ENCODE measurements at places on chromosomes 16 and 17. TPM values are rescaled to one million over a fixed set of nuclear protein-coding genes. Genes with fewer than 3 reads are reported as not detected.

DNA sequence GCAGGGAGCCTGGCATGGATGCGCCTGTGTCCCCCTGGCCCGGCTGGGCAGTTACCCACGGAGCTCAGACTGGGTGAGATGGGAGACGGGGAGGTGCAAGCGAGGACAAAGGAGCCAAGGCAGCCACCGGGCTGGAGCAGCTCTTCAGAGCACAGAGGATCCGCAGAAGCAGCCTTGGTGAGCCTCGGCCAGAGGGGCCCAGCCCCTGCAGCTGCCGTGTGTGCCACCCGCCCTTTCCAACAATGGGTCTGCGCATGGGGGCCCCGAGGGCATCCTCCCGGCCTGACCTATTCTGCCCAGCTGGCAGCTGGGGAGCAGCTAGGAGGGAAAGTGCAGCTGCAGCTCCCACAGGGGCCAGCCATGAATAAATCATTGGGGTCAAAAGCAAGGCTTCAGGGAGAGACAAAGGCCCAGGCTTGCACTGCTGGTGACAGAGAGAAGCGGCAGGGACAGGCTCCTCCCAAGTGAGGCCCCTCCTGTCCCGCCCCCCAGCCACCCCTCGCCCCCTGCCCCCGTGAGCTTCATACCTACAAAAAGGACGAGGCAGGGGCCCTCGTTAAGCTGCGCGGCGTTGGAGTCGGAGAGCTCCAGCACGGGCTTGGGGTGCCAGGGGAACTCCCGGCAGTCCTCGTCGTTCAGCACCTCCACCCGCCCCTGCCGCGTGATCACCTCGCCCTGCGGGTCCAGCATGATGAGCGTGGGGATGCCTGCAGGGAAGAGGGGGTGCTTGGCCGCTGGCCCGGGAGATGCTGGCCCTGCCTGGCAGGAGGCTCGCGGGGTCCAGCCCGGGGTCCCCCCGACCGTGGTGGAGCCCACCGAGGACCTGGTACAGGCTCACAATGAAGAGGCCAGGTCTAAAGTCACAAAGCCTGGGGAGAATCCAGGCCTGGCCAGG lies 22.6 kb downstream of the MRM3 start:
- no peaks in the 10 kb centered on the region for H3K27me3 ChIP-seq
- DNase-seq, result no peak
- H3K4me1 ChIP-seq, result no peaks in the 10 kb centered on the region
- H3K4me3 ChIP-seq, result no peak overlapping the region
- H3K27ac ChIP-seq, result no peak overlapping the region

The SLC6A2 gene
- not detected for total RNA-seq

DNA sequence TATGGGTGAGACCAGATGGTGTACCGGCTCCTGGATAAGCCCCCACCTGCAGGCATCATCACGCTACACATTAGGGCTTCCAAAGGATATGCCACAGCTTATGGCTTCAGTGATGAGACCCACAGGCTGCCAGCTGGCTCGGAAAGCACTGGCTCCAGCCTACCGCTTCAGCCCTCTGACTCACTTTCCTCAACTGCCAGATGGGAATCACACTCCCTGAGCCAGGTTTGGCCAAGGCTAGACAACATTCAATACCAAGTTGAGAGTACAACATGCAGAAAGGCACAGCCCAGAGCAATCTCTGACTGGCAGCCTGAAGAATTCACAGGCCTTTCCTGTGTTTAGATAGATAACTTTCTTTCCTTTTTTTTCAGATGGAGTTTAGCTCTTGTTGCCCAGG lies 10.3 kb downstream of the CENPV start:
- peaks cover 14% of the 10 kb centered on the region for H3K36me3 ChIP-seq
- H3K4me3 ChIP-seq, result no peak overlapping the region
- DNase-seq, result no peak

GRCh38 chr17:73725794-73726515 lies 81.7 kb upstream of the SDK2 start:
- peaks cover 24% of the 10 kb centered on the region for H3K4me1 ChIP-seq
- no peak for DNase-seq
- H3K27ac ChIP-seq, result no peak overlapping the region
- H3K4me3 ChIP-seq, result no peak overlapping the region
- peaks cover 6% of the 10 kb centered on the region for H3K36me3 ChIP-seq

DNA sequence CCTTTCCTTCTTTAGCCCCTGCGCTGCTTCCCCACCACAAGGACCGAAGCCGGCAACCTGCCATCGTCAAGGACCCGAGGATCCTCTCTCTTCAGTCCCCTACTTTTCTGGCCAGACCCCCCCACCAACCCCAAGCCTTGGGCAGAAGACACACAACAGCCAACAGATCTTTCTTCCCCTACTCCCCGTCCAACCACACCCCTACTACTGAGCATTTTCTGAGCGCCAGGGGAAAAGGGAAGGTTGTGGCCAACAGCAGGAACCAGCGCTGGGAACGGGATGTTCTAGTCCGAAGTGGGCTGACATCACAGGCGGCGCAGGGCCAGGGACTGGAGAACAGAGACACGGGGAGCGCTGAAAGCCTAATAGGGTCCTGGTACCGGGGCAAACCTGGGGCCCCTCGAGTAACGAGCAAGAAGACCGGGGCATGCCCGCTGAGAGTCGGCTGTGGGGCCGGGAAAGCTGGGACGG lies 528 bp downstream of the PER1 start:
- peak overlapping the region; percentile 84 for H3K4me3 ChIP-seq
- peaks cover 27% of the 10 kb centered on the region for H3K4me1 ChIP-seq
- H3K36me3 ChIP-seq, result peaks cover 15% of the 10 kb centered on the region

DNA sequence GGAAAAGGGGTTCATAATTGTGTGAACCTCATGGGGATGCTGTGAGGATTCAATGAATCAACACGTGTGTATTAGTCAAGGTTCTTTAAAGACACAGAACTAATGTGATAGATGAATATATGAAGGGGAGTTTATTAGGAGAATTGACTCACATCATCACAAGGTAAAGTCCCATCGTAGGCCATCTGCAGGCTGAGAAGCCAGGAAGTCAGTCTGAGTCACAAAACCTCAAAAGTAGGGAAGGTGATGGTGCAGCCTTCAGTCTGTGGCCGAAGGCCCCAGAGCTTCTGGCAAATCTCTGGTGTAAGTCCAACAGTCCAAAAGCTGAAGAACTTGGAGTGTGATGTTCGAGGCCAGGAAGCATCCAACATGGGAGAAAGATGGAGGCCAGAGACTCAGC lies 413.4 kb downstream of the CDH13 start:
- no peak for DNase-seq
- no peak overlapping the region for H3K27ac ChIP-seq
- no peak overlapping the region for H3K4me3 ChIP-seq

DNA sequence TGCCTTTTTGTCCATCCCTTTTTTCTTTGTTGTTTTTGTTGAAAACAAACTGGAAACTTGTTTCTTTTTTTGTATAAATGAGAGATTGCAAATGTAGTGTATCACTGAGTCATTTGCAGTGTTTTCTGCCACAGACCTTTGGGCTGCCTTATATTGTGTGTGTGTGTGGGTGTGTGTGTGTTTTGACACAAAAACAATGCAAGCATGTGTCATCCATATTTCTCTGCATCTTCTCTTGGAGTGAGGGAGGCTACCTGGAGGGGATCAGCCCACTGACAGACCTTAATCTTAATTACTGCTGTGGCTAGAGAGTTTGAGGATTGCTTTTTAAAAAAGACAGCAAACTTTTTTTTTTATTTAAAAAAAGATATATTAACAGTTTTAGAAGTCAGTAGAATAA lies 4.9 kb downstream of the SOX9 start:
- no peak for DNase-seq
- H3K27ac ChIP-seq, result no peak overlapping the region
- no peak overlapping the region for H3K4me3 ChIP-seq
- peaks cover 2% of the 10 kb centered on the region for H3K36me3 ChIP-seq
- H3K27me3 ChIP-seq, result peaks cover 32% of the 10 kb centered on the region

The BAIAP3 gene
- 0.83 TPM for total RNA-seq

- H3K36me3 ChIP-seq, result peaks cover 16% of the 10 kb centered on the region
- H3K4me3 ChIP-seq, result no peak overlapping the region
- H3K27me3 ChIP-seq, result no peaks in the 10 kb centered on the region
- DNase-seq, result no peak
These were observed 5.7 kb downstream of the ZNF652 start for GRCh38 chr17:49356320-49356719.

DNA sequence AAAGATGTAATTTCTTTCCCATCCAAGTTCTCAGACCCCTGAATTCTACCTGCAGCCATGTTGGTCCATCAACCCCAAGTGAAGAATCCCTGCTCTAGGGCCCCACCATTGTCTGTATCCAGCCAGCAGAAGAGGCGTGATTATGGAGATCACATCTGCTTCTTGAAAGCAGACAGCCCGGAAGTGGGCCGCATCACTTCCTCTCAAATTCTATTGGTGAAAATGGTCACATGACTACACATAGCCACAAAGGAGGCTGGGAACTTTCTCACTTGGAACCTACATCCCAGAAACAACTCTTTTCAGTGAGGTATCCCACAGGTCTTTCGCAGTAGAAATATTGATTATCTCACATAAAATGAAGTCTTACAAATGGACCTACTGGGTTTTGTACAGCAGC lies 40.1 kb downstream of the IL4R start:
- peaks cover 94% of the 10 kb centered on the region for H3K36me3 ChIP-seq
- no peak overlapping the region for H3K4me3 ChIP-seq
- DNase-seq, result no peak
- peaks cover 31% of the 10 kb centered on the region for H3K4me1 ChIP-seq
- no peaks in the 10 kb centered on the region for H3K27me3 ChIP-seq

DNA sequence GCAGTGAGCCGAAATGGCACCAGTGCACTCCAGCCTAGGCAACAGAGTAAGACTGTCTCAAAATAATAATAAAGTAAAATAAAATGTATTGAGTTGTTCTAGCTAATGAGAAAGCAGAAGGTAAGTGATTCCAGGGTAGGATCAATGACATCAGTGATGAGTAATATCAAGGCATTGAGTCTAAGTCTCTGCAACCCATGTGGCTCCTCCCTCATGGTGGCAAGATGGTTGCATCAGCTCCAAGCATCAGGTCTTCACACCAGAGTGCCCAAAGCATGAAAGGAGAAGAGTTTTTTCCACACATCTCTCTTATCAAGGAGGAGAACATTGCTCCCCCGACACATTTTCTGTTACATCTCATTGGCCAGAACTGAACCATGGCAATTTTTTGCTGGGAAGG lies 34.8 kb upstream of the GAS7 start:
- DNase-seq, result no peak
- no peak overlapping the region for H3K27ac ChIP-seq
- no peaks in the 10 kb centered on the region for H3K27me3 ChIP-seq
- no peak overlapping the region for H3K4me3 ChIP-seq
- H3K4me1 ChIP-seq, result no peaks in the 10 kb centered on the region
- H3K36me3 ChIP-seq, result no peaks in the 10 kb centered on the region

- H3K27me3 ChIP-seq, result peaks cover 21% of the 10 kb centered on the region
- no peak overlapping the region for H3K4me3 ChIP-seq
These were observed 1.0 kb upstream of the ABCC12 start for GRCh38 chr16:48156790-48157209.

The PRSS27 gene
- 1.5 TPM for total RNA-seq

DNA sequence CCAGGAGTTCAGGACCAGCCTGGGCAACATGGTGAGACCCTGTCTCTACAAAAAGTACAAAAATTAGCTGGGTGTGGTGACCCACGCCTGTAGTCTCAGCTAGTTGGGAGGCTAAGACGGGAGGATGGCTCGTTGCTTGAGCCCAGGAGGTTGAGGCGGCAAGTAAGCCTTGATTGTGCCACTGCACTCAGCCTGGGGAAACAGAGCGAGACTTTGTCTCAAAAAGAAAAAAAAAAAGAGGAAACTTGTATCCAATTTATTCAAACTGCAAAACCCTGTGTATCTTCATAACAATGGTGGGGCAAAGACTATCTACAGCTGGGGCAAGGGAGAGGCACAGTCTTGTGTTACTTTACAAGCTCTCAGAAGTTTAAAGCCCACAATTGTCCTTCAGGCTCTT lies 21.5 kb downstream of the GRB7 start:
- no peak for DNase-seq
- H3K4me1 ChIP-seq, result peaks cover 68% of the 10 kb centered on the region
- no peak overlapping the region for H3K27ac ChIP-seq

GRCh38 chr16:78647019-78647418 lies 547.6 kb downstream of the WWOX start:
- H3K4me3 ChIP-seq, result no peak overlapping the region
- no peaks in the 10 kb centered on the region for H3K36me3 ChIP-seq
- no peaks in the 10 kb centered on the region for H3K4me1 ChIP-seq
- no peak overlapping the region for H3K27ac ChIP-seq

- no peak overlapping the region for H3K4me3 ChIP-seq
- no peaks in the 10 kb centered on the region for H3K36me3 ChIP-seq
- peaks cover 6% of the 10 kb centered on the region for H3K27me3 ChIP-seq
- no peak for DNase-seq
These were observed 371.2 kb downstream of the MAF start for GRCh38 chr16:79229361-79229760.

- peaks cover 21% of the 10 kb centered on the region for H3K27me3 ChIP-seq
- H3K36me3 ChIP-seq, result peaks cover 17% of the 10 kb centered on the region
- no peak overlapping the region for H3K4me3 ChIP-seq
- no peak overlapping the region for H3K27ac ChIP-seq
These were observed 8.1 kb downstream of the CHMP6 start for GRCh38 chr17:80999536-81000333.

GRCh38 chr17:83193336-83194185 lies 114.2 kb downstream of the METRNL start:
- no peaks in the 10 kb centered on the region for H3K36me3 ChIP-seq
- H3K27me3 ChIP-seq, result no peaks in the 10 kb centered on the region
- DNase-seq, result peak; percentile 4
- H3K4me3 ChIP-seq, result no peak overlapping the region

DNA sequence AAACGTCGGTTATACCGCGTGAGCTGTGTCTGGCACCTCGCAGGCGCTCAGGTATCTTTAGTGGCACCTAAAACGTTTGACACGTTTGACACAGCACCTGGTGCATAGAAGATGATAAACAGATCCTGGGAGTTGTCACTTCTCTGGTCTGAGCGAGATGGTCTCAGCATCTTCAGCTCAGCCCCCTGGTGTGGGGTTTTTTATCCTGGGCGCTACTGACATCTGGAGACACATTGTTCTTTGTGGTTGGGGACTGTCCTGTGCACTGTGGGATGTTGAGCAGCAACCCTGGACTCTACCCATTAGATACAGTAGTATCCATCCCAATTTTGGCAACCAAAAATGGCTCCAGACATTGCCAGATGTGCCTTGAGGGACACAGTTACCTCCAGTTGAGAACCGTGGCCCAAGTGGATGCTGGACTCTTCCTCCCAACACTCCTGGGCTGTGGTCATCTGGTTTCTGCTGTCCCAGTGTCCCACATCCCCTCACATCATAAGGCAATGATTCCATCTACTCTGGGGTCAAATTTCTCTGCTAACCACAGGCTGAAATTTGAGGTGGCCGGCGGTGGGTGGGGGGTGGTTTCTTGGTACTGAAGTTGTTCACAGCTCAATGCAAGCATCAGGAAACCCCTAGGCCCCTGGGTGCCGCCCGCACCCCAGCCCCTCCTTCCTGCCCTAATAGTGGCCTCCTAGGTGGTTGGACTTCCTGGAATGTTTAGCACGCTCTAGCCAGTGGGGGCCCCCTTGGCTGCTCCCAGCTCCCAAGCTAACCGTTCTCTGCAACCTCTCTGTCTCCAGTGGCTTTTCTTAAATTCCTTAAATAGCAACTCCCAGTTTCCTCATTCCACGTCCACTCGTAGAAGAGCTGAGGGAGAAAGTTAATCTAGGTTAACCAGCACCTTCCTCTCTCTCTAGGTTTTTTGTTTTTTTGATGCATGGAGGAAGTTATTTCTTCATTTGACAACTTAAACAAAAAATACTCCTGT lies 124.8 kb downstream of the ABCC1 start:
- no peak for DNase-seq

GRCh38 chr17:10956821-10957220 lies 118.9 kb upstream of the PIRT start:
- DNase-seq, result no peak
- no peaks in the 10 kb centered on the region for H3K36me3 ChIP-seq
- peaks cover 1% of the 10 kb centered on the region for H3K27me3 ChIP-seq
- H3K4me3 ChIP-seq, result no peak overlapping the region
